Activated CD8-positive, alpha-beta memory T cell treated with anti-CD3 and anti-CD28 coated beads, Interleukin-2, amount 50 U/mL, for 4 hours (primary cell): ENCODE measurements at places on chromosomes 13 and 19.

DNA sequence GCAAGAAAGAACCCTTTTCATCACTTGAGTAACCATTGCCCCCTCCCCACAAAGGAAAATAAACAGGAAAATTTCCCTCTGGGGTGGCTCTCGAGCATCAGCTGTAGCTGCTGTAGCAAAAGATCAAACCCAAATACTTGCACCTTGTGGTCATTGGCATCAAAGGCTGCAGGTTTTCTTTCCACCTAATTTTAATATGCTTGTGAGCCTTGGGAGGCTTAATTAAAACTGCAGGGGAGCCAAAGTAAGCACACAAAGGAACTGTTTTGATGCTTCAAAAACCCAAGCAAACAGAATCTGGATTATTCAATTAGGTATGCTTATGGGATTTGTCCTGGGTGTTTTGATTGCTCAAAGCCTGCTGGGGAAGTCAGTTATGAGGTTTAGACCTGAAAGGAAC is 119.5 kb downstream of the SHISA2 start:
- no peak for DNase-seq

DNA sequence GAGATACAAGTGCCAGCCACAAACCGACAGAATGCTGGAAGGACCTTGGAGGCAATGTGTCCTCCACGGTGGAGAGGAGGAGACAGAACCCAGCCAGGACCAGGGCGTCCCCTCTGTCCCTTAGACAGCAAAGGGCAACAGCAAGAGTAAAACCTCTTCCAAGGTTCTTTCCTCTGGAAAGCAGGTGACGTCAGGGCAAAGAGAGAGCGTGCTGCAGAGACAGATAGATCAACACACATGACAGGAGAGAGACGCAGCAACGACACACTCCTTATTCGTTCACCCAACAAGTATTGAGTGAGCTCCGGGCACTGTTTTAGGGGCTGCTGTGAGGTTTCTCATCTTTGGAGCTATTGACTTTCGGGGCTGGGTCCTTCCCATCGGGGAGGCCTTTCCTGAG is 1.3 kb upstream of the GALP start:
- no peak for DNase-seq

- no peak for DNase-seq
Measured at GRCh38 chr13:52743988-52744387, 4.4 kb upstream of the CNMD start.

DNA sequence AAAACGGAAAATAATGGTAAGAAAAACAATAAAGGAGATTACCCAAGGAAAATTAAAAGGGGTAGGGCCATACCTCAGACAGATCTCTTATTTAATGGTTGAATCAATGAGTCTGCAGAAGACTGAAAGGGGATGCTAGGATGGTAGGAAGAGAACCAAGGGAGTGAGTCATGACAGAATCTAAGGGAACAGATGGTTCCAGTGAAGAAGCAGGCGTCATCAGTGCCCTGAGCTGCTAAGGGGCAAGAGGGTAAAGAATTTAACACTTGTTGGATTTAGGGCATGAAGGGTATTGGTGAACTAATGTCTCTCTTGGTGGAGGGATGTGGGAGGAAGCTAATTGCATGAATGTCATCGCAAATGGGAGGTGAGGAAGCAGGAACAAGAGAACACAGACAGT is 329.2 kb upstream of the TSHZ3 start:
- no peak for DNase-seq

GRCh38 chr13:74444161-74444571 is 310.0 kb upstream of the KLF12 start:
- no peak for DNase-seq

DNA sequence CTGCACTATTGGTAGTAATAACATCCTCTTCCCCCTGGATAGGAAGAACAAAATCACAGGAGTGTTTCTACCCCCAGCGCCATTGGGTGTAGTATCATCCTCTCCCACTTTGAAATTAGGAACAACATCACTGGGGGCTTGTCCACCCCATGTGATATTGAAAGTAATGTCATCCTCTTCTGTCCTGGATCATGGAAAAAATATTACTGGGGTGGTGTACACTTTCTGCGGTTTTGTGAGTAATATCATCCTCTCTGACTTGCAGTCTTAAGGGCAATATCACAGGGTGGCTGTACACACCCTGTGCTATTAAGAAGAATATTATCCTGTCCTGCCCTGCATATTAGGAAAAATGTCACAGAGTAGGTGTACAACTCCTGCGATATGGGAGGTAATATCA is 4.9 kb upstream of the RGCC start:
- no peak for DNase-seq

DNA sequence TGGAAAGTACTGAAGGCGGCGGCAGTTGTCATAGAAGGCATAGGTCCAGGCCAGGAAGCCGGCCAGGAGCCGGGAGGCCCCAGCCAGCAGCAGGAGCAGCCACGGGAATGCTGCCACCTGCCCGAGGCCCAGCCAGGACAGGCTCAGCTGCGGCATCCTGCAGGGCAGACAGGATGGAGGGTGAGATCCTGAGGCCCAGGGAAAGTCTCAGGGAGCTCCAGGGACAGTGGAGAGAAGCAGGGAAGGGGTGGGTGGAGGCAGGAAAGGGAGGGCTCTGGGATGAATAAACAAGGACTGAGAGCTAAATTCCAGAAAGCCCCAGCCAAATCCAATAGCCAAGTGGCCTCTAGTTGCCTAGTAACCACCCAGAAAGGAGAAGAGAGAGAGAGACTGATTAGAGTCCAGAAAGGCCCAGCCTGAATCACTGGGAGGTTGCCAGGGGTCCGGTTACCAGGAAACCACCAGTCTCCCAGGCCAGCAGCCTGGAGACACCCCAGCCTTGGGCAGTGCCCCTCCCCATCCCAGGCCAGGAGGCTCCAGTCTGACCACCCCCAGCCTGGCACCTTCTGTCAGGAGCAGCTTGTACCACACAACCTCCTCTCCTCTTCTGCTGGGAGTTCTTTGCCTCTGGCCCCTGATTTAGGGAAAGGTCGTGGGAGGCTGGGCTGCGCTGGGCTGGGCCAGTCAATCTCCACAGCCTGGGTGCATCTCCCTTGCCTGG is 7.5 kb upstream of the OR10H5 start:
- no peak for DNase-seq

- no peak for DNase-seq
Measured at GRCh38 chr13:69373747-69374425, 733.7 kb upstream of the ATXN8OS start.

GRCh38 chr19:10001899-10002298 is 8.4 kb downstream of the COL5A3 start:
- DNase-seq: no peak

DNA sequence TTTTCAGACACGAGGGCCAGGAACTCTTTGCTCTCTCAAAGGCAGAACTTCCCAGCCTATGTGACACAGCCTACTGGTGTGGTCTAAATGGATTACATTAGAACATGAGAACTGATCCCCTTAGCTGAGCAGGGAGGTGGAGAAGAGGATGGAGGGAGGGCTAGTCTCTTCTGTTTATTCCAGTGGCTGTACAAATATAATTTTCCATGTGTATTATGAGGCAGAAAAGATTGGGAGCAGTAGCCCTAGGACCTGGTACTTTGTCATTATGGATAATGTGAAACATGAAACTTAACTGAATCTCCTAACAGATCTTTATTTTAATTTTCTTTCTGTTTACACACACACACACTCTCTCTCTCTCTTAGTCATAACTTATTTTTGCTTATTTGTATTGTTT is 82.1 kb downstream of the WDFY2 start:
- DNase-seq: no peak

DNA sequence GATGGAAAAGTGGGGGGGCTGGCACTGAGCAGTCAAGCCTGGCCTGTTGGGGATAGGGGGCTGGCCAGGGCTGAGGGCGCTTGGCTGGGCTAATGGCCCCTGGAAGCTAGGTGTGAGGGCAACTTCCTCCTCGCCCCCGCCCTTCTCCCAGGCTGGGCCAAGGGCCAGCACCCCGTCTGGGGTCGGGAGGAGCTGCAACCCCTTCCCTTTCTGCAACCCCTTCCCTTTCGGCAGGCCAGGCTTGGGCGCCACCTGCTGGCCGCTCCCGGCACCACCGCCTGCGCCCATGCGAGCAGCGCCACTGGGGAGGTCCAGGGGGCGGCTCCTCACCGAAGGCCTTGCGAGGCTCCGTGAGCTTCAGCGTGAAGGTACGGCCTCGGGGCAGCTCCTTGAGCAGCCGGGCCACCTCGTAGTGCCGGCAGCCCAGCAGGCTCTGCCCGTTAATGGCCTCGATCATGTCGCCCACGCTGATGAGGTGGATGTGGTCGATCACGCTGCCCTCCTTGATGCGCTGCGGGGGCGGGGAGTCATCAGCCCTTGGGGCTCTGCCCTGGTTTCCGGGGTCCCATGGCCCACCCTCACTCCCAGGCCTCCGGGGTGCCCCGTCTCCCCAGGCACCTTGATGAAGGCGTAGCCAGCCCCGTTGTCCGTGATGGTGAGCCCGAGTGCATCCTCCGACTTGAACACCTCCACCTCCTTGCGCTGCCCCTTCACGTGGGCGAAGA is 5.0 kb upstream of the PTGER1 start:
- peak; percentile 75 for DNase-seq

GRCh38 chr13:26012995-26013394 is 38.8 kb downstream of the SHISA2 start:
- DNase-seq: no peak

DNA sequence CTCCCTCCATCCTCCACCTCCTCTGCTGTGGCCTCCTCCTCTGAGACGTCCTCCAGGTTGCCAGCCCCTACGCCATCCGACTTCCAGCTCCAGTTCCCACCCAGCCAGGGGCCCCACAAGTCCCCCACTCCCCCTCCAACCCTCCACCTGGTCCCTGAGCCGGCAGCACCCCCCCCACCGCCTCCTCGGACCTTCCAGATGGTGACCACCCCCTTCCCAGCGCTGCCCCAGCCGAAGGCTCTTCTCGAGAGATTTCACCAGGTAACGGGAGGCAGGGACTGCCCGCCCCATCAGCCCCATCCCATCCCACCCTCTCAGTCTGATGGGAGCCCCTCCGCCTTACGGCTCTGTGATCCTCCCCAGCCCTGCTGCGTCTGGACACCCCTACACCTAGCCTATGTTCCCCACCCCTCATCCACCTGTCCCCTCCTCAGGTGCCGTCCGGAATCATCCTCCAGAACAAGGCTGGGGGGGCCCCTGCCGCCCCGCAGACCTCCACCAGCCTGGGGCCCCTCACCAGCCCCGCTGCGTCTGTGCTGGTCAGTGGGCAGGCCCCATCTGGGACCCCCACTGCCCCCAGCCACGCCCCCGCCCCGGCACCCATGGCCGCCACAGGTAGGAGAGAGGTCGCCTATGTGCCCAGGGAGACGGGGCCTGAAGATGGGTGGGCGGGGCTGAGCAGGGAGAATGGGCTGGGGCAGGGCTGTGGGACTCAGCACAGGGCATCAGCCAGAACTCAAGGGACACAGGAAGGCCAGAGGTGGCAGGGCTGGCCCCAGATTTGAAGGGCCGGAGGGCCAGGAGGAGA is 18.6 kb upstream of the EHD2 start:
- no peak for DNase-seq

GRCh38 chr19:12782424-12783290 is 7.3 kb upstream of the HOOK2 start:
- peak; percentile 95 for DNase-seq

GRCh38 chr13:72403396-72404010 is 323.9 kb downstream of the MZT1 start:
- no peak for DNase-seq

- no peak for DNase-seq
Measured at GRCh38 chr19:11377756-11378155, 3.3 kb downstream of the SWSAP1 start.

GRCh38 chr19:7953060-7953459 is 9.6 kb upstream of the TIMM44 start:
- DNase-seq: no peak

DNA sequence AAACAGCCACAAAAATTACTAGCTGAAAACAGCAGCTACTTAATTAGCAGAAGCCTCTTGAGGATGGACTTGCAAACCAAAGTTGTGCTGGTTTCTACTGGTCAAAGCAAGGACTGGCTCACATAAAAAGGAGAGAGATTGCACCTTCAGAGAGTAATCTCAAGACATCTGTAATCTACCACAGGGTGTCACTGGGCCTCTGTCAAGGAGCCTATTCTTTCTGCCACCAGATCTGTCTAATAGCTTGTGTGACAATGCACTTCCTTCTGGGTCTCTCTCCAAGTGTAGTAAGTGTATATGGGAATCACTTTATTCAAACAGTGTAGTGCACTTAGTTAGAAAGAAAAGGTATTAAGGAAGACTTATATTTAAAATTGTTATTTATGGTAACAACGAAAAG is 24.4 kb upstream of the ZNF561 start:
- DNase-seq: no peak

DNA sequence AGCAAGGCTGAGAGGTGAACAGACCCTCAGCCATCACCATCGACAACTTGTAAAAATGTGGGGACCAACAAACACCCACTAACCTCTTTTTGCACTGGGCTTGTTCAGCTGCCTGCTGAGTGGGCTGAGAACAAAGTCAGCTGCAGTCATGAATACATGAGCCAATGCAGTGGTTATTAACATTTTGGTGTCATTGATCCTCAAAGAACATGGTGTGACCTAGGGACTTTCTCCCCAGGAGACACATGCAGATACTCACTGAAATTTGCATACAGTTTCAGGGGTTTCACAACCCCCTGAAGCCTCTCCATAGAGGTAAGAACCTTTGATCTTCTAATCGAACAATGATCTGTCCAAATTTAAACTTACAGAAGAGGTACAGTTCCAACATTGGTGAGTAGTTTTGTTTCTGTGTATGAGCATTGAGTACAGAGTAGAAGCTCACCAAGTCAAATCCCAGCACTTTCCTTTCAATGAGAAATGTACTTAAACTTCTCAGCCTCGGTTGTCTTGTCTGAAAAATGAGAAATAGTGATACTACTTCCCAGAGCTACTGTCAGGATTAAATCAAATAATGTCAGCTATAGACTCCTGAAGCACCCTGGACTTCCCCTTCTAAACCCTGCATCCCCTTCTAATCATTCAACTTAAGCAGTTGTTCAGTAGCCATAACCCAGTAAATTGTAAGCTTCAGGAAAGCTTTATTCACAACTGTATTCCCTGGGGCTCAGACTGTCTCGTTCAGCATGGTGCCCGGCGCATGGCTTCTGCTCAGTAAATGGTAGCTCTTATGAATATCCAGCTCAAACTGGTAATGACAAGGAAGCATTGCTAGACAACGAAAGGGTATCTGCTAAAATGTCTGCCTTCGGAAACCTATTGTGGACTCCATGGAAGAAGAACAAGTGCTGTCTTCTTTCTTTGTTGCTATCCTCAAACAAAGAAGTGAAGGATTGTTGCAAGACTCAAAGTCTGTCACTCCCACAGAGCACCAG is 148.7 kb downstream of the FOXO1 start:
- no peak for DNase-seq
